SW 1271 (cell line): ENCODE measurements at places on chromosomes 4 and X.

GRCh38 chrX:16457239-16457638 is 192.7 kb upstream of the S100G start:
- DNase-seq, result no peak

GRCh38 chr4:48102303-48102702 is 31.7 kb downstream of the TXK start:
- no peak for DNase-seq

DNA sequence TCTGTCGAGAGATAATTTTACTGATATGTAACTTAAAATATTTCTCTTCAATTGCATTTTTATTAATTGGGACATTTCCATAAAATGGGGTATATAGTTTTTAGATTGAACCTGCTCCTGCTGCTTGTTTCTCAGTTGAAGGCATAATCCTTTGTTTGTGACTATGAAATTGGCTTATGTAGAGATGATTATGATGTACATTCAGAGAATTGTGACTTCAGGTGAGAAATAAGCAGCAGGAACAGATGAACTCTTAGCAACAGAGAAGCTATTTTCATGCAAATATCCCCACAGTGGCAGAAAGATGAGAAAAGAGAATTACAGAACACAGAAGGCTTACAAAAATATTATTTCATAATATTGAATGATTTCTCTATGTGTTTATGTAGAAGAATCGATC is 1499.5 kb upstream of the ADGRL3 start:
- DNase-seq, result no peak

- no peak for DNase-seq
Measured at GRCh38 chr4:19850909-19851308, 400.8 kb upstream of the SLIT2 start.

DNA sequence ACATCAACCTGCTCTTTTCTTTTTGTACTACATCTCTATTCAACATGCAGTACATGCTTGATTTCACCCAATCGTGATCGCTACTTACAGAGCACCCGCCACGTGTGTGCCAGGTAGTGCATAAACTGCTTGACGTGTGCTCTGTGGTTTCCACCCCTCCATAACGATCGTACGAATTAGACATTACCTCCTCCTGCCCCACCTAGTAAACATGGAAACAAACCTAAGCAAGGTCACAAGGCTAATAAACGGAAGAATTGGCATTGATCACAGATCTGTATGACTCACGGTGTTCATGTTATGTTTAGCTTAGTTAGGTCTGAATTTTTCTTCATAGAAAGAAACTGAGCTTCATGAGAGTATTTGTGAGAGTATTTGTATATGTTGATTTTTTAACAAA is 64.1 kb downstream of the STX18 start:
- no peak for DNase-seq
